ENCODE measurements at places on chromosomes 6 and 20. TPM values are rescaled to one million over a fixed set of nuclear protein-coding genes. Genes with fewer than 3 reads are reported as not detected.

GRCh38 chr6:112827793-112828192 lies 480.7 kb downstream of the RFPL4B start:
- DNase-seq = peak; percentile 2

DNA sequence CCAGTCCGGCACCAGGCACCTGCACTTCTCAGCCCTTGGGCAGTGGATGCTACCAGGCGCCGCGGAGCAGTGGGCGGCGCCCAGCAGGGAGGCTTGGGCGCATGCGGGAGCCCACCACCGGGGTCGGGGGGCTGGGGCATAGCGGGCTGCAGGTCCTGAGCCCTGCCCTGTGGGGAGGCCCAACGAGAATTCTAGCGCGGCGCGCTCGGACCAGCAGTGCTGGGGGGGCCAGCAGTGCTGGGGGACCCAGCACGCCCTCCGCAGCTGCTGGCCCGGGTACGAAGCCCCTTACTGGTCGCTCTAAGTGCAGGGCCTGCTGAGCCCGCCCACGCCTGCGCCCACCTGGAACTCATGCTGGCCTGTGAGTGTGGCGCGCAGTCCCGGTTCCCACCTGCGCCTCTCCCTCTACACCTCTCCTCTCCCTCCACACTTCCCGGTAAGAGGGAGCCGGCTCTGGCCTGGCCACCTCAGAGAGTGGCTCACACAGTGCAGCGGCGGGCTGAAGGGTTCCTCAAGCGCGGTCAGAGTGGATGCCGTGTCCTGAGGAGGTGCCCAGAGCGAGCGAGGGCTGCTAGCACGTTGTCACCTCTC lies 28.5 kb upstream of the SERPINB1 start:
- no peak for DNase-seq

GRCh38 chr6:106510090-106510970 lies 119.0 kb downstream of the RTN4IP1 start:
- no peak for DNase-seq

GRCh38 chr20:31579245-31579644 lies 25.8 kb upstream of the ID1 start:
- no peak for DNase-seq

DNA sequence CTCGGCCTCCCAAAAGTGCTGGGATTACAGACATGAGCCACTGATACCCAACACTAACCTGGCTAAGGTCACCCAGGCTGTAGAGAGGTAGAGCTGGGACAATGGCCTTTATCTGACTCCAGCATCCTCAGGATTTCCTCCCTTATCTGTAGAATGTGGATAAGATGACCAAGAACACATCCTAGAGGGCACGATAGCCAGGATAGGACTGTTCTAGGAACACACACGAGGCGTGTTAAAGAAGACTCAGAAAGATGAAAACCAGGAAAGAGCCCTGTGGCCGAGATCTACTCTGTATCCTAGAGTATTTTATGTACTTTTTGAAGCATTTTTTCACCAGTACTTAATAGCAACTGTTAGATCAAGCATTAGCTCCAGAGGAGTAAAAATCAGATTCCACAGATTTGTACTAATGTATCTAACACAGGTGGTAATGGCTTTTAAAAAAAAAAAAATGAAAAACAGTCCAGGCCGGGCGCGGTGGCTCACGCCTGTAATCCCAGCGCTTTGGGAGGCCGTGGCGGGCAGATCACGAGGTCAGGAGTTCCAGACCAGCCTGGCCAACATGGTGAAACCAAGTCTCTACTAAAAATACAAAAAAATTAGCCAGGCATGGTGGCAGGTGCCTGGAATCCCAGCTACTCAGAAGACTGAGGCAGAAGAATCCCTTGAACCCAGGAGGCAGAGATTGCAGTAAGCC lies 17.3 kb downstream of the PPP1R10 start:
- no peak for DNase-seq

DNA sequence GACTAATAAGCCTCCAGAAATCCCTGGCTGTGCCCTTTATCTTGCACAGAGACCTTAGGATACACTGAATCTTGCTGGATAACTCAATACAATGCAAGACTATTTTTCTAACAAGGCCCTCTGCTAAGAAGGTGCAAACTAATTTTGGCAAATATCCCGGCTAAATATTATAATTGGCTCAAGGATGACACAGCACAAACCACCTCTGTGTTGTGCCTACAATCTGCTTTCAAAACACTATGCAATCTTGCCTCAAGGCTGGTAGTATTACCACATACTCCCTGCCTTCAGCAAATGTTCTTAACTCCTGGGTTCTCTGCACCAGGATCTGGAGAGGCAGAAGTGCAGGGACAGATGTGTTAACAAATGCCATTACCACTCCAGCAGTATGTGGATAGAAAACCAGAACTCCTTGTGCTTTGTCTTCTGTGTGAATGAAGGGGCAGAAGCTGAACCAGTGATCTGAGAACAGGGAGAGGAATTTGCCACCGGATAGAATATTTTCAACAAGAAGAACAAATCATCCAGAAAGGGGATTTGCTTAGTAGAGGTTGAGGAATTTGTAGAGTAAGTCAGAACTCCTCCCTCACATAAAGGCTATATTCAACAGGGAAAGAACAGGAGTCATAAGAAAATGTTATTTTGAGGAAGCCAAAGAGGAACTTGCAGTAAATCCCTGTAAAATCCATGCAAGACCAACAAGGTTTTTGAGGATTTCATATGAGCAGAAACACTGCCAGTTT lies 74.1 kb upstream of the SLC4A11 start:
- peak; percentile 68 for DNase-seq

GRCh38 chr6:3128356-3129108 lies 10.0 kb downstream of the BPHL start:
- DNase-seq = no peak

GRCh38 chr6:128487055-128487454 lies 33.3 kb downstream of the PTPRK start:
- DNase-seq = peak; percentile 7

DNA sequence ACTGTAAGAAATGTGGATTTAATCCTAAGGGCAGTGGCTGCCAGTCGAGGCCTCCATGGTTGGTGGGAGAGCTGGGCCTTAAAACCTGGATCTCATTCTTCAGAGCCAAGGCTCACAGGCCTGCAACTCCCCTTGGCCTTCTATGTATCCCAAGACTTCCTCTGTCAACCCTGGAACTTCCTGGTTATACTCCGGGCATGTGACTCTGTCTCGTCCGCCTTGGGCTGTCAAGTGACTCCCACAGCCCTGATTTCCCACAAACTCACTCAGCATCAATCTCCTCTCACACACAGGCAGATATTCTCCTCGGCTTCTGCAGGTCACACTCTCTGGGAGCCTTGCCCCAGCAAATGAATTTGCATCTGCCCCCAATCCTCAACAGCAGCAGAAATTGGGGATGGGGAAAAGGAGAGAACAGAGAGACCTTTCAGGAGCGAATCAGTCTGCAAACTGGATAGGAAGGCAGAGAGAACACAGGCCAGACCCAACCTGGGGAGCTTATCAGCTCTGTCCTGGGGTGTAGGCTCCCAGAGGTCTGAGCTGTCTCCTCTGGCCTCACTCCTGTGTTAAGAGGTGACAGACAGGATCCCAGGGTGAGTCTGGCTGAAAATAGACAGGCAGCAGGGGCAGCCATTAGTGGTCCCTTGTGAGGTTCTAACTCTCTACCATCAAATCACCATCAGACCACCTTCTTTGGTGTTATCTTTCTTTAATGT lies 30.4 kb upstream of the PREX1 start:
- DNase-seq = no peak

GRCh38 chr6:44042261-44042988 lies 84.8 kb downstream of the MRPL14 start:
- DNase-seq = no peak

DNA sequence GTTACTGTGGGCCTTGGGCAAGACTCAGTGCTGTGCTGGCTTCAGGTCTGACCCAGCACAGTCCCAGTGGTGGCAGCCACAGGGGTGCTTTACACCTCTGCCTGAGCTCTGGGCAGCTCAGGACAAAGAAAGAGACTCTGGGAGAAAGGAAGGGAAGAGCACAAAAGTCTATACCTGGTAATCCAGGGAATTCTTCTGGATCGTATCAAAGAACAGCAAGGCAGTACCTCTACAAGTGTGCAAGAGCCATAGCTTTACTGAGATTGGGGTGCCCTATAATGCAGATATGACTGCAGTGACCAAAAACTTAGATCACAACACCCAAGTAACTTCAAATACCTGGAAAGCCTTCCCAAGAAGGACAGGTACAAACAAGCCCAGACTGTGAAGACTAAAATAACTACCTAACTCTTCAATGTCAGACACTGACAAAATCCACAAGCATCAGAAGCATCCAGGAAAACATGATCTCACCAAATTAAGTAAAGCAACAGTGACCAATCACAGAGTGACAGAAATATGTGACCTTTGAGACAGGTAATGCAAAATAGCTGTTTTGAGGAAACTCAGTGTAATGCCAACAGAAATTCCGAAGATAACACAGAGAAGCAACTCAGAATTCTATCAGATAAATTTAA lies 47.9 kb upstream of the LIN28B start:
- no peak for DNase-seq

- no peak for DNase-seq
These were observed 17.0 kb downstream of the AKIRIN2 start for GRCh38 chr6:87684895-87685654.

DNA sequence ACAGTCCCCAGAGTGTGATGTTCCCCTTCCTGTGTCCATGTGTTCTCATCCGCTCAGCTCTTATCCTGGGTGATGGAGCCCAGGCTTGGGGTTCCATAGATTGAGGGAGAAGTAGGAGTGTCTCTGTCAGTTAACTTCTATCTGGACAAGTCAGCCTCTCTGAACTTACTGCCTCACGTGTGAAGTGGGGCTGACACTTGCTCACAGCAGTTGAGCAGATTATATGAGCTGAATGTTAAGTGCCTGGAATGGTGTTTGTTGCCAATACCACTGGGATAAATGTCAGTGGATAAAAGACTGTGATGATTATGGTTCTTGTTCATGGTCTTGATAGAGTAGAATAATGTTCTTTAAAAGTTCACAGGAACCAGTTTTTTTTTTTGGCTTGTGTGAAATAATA lies 17.1 kb upstream of the EFCAB8 start:
- no peak for DNase-seq

DNA sequence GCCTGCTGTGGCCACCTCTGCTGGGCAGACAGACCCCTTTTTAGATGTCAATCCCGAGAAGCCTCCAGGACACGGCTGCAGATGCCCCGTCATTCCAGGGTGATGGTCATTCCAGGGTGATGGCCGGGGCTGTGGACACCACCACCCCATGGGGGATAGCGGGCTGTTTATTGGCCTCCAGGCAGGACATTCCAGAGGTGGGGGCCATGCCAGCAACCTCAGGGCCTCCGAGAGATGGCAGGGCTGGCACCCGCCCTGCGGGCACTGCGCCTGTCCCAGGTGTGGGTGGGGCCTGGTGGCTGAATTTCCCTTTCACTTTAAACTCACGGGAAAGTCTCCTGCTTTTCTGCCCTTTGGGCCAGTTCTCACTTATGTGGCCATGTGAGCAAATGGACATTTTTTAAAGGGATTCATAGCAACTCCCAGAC lies 14.5 kb downstream of the COL9A3 start:
- no peak for DNase-seq

DNA sequence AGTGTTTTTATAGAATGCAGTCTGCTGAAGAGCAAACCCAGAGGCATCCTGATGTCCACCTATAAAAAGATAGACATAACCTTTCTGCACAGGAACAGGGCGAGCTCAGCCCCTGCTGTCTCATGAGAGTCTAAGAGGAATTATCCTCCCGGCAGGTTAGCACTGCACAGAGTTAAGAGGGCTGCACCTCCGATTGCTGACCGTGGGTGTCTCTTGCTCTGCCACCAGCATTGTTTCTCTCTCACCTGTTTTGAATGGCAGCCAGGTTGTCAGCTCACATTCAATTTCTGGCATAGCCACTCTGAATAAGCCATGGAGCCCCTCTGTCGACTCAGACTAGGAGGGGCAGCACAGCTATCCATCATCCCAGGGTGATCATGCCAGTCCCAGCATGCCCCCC lies 211.2 kb downstream of the PHACTR1 start:
- DNase-seq = no peak

GRCh38 chr20:55067158-55067825 lies 591.9 kb downstream of the DOK5 start:
- DNase-seq = no peak

DNA sequence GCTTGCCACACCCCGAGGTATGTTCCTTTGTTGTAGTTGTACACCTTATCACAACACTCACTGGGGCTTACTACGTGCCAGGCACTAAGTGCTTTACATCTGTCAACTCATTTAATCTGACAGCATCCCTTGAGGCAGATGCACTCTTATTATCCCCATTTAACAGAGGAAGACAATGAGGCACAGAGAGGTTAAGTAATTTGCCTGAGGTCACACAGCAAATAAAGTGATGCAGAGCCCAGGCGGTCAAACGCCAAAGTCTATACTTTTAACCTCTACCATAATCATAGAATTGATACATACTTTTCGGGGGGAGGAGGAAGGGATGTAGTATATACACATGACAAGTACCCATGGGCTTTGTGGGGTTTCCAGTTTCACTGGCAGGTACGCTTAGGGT lies 37.7 kb downstream of the MDFI start:
- no peak for DNase-seq

DNA sequence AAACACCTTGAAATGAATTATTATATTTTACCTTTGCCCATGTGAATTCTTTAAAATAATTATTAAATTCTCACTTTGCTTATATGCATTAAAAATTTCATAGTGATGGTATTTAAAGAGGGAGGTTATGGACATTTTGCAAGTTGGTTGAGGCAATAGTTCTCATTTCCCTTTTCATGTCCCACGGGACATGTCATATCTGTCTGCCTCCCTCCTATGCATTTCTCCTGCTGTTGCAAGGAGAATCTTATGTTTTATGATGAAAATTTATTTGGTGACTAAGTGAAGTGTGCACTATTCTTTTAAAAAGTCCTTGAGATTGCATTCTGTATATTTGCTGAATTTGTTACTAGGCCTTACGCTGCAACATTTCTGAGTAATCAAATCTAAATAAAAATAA lies 67.2 kb downstream of the UTRN start:
- no peak for DNase-seq

- DNase-seq = peak; percentile 4
These were observed at the start of gene SAMD5 for GRCh38 chr6:147508042-147508865. TSS of gene SAMD5 (plus strand) at chr6:147508690. CDS start at chr6:147508929, 239 bp downstream.

DNA sequence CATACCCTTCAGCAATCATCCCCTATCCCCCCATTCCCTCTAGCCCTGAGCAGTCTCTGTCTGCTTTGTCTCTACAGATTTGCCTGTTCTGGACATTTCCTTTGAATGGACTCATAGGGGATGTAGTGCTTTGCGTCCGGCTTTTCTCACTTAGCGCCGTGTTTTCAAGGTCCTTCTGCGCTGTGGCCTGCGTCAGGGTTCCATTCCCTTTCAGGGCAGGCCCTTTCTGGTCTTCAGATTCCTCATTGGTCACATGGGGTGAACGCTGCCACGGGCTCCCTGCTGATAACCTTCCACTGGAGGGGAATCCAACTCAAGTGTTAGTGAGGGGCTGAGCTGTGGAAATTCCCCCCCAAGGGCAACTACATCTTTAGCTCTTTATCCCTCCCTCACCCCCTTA lies 36.4 kb upstream of the APCDD1L start:
- no peak for DNase-seq

The TAAR6 gene
- total RNA-seq = not detected

The GPR6 gene
- not detected for total RNA-seq

The POLH gene
- total RNA-seq = 38.2 TPM
